Stimulated activated CD4-positive, alpha-beta T cell treated with anti-CD3 and anti-CD28 coated beads, Interleukin-1b, Interleukin-23, amount 100 ng/mL, for 1 hour (primary cell): ENCODE measurements at places on chromosomes 3 and 15.

- no peak for DNase-seq
Observed at GRCh38 chr3:194377708-194378107, 8.2 kb upstream of the LRRC15 start.

- no peak for DNase-seq
Observed at GRCh38 chr3:134333522-134334181, 40.6 kb downstream of the AMOTL2 start.

GRCh38 chr3:97360804-97361203 is 403.8 kb upstream of the ARL6 start:
- no peak for DNase-seq

- DNase-seq, result no peak
Observed at GRCh38 chr3:193943200-193943599, 192.7 kb upstream of the HES1 start.

DNA sequence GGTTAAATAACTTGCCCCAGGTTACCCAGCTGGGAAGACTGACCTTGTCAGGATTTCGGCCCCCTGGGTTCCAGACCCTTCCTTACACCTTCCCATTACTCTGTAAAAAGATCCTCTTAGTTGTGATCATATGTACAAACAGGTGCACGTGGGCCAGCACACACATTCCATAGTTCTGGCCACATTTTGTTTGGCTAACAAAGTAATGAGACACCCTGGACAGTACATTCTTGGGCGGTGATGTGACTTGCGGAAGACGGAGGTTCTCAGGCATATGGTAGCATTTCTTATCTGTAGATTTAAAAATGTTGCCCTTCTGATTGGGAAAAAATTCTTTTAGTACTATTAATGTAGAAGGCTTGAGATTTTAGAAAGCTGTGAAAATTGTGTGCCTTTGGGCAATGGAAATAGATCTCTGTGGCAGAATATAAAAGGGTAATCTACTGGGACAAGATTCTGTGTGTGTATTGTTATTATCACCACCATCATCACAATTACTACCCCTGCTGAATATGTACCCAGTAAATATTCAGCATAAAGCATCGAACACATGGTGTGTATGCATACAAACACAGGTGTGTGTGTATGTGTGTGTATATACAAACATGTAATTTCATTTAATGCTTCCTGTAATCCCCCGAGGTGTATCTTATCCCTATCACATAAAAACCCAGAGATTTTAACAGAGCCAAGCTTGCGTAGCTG is 205.4 kb upstream of the UBE2E1 start:
- no peak for DNase-seq

- no peak for DNase-seq
Observed at GRCh38 chr3:64073158-64073761, 50.0 kb upstream of the PSMD6 start.

DNA sequence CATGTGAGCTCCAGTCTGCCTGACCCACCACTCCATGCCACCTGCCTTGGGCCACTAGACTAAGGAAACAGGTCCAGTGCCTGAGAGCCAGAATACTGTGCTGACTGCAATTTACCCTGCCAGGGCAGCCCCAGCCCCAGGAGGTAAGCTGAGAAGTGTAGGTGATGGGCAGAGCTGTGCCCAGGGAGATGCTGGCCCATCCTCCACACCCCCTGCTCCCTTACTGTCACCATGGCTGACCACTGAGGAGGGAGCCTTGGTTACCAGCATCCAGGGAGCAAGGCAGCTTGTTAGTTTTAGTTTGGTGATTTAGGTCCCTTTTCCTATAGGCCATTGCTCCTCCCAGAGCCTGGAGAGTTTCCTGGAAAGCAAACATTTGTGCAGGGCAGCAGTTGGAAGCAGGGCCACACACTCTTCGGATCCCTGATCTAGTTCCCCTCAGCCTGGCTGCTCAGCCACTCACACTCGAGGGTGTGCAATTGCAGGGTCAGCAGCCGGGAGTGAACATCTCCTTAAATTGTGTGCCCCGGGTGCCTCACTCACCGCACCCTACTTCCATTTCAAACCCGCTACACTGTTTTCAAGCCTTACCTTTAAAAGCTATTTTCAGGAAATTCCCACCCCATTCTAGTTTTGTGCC is 2.0 kb downstream of the GALNT15 start:
- DNase-seq, result no peak

- DNase-seq, result no peak
Observed at GRCh38 chr3:12750658-12751071, 8.4 kb downstream of the TMEM40 start.

DNA sequence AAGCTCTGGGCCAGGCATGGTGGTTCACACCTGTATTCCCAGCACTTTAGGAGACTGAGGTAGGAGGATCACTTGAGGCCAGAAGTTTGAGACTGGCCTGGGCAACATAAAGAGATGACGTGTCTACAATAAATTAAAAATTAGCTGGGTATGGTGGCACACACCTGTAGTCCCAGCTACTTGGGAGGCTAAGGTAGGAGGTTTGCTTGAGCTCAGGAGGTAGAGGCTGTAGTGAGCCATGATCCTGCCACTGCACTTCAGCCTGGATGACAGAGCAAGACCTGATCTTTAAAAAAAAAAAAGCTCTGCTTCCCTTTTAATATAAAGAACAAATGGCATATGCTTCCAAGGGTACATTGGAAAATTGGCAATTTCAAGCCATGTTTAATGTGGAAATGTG is 46.7 kb downstream of the FNDC3B start:
- no peak for DNase-seq

DNA sequence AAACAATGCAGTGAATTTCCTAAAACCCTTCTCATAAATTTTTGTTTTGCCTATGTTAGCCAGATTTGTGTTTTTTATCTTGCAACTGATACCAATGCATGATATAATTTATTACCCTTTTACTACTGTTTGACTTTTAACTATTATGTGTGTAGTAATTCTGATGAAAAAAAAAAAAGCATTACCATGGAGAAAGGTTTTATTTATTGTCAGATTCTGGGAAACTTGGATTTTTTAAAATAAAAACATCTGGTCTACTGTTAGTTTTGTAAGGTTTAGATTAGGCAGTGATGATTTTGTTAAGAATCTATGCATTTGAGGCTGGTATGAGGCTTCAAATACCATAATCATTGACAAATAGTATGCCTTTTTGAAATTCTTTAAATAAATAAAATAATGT is 470.4 kb upstream of the ROBO1 start:
- DNase-seq, result no peak

GRCh38 chr3:88618021-88618645 is 468.4 kb downstream of the C3orf38 start:
- DNase-seq, result no peak

- DNase-seq, result no peak
Observed at GRCh38 chr3:52228751-52229291, 3.4 kb upstream of the TLR9 start.

GRCh38 chr3:117480972-117481371 is 771.4 kb downstream of the TUSC7 start:
- DNase-seq, result no peak

- DNase-seq, result no peak
Observed at GRCh38 chr3:59953104-59953503, 903.3 kb upstream of the CFAP20DC start.
